ENCODE measurements at places on chromosomes 2 and 18.

GRCh38 chr18:220708-221107 is 47.1 kb downstream of the THOC1 start:
- DNase-seq: no peak

GRCh38 chr18:43964666-43965065 is 687.4 kb upstream of the SYT4 start:
- no peak for DNase-seq

GRCh38 chr2:127401757-127402695 is 14.3 kb upstream of the MAP3K2 start:
- DNase-seq: no peak

GRCh38 chr2:45288532-45289417 is 279.5 kb upstream of the SIX2 start:
- DNase-seq: no peak

GRCh38 chr2:231614559-231615057 is 21.9 kb downstream of the TEX44 start:
- no peak for DNase-seq

DNA sequence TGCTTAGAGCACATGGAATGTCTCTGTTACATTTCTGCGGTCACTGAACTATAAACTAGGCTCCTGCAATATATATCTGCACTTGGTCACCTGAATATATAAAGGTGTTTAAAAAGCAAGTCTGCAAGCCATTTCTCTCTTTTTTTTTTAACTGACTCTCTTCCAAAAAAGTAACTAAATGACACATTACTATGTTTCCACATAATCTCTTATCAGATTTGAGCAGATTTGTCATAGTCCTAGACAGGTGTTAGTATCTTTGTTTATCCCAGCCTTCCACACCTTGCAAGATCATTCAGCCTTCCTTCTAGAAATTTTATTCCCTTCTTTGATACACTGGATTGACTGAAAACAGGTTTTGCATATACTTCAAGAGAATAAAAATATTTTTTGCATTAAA is 86.7 kb upstream of the KLF7 start:
- no peak for DNase-seq

GRCh38 chr2:233803292-233803911 is 25.3 kb downstream of the MROH2A start:
- DNase-seq: no peak

DNA sequence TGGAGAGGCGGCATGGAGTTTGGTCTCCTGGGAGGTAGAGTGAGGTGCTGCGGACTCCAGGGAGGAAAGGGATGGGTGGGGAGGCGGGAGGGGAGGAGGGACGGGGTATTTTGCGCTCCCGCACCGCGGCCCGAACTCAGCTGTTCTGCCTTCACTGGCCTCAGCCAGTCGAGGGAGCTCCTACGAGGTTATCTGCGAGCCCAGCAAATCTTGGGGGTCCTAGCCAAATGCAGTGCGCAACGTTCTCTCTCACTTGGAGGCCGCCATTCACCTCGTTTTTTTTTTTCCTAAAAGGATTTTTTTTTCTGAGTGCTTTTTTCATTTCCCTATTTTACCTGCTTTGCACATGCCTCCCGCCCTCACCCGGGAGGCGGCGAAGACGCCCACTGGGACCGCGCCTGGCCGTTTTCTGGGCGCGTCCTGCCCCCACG is 877 bp upstream of the BCL2L11 start:
- DNase-seq: no peak

DNA sequence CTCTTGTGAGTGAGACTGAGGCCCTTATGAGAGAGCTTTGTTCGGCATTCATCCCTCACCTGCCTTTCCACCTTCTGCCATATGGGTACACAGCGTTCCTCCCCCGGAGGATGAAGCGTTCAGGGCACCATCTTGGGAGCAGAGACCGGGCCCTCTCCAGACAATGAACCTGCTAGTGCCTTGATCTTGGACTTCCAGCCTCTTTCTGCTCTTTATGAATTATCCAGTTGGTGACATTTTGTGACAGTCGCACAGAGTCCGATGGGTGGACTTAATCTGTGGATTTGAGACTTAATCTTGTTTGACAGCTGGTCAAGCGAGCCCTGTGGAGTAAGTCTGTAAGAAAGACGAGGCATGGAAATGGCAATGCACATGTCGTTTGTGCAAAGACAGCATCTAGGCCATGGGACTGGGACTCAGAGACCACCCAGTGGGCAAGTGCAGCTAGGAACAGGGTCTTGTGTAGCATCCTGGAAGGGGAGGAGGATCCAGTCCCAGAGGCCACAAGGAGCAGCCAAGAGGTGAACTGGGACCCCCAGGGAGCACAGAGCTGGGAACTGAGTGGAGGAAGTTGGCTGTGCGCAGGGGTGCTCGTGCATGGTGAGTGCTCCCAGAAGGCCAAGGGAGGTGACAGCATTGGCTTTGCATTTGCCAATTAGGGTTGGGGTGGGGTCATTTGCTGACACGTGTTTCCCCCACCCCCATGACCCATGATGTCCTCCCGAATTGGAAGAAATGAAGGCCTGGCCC is 69.5 kb upstream of the HDAC4 start:
- DNase-seq: no peak

- DNase-seq: no peak
Observed at GRCh38 chr2:165870346-165870745, 76.3 kb upstream of the GALNT3 start.

GRCh38 chr2:237923481-237924163 is 43.2 kb upstream of the UBE2F start:
- peak; percentile 66 for DNase-seq

DNA sequence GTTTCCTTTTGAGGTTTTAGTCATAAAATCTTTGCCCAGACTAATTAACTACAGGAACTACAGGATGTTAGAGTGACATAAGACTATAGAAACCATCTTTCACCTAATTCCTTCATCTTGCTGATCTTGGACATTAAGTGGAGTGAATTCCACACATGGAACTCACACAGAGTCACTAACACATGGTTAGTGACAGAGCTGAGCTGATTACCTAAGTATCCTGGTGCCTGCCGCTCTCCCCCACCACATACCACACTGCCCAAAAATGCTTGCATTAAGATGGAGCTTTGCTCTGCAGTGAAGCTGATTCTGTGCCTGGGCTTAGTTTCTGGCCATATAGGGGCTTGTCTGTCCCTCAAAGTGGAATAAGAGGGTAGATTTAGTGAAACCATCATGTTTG is 332.9 kb upstream of the NT5C1B start:
- DNase-seq: no peak

GRCh38 chr2:2933426-2933825 is 444.2 kb downstream of the EIPR1 start:
- DNase-seq: no peak

GRCh38 chr2:223396993-223397392 is 205.2 kb downstream of the SCG2 start:
- no peak for DNase-seq

- DNase-seq: no peak
Observed at GRCh38 chr2:64622443-64623241, 31.1 kb downstream of the SERTAD2 start.

DNA sequence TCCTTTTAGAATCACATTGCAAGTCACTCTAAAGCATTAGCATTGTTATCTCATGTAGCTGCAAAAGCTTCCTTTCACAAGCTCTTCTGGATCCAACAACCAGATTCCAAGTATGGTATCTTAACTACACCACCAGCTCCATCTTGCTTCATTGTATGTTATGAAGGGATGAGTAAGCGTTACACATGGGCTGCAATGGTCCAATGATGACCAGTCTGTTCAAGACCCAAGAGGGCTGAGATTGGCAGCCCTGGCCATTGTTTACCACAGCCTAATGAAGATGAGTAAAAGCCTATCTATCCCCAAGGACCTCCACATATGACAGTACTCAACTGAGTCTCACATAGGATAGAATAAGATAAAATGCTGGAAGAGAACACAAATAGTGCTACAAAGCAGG is 6.3 kb downstream of the CFLAR start:
- no peak for DNase-seq

- DNase-seq: no peak
Observed at GRCh38 chr2:233032551-233033320, at the start of gene NEU2. Gene NEU2, plus strand, starts transcription at chr2:233032672. Its CDS starts 0 bp downstream, at chr2:233032672.

DNA sequence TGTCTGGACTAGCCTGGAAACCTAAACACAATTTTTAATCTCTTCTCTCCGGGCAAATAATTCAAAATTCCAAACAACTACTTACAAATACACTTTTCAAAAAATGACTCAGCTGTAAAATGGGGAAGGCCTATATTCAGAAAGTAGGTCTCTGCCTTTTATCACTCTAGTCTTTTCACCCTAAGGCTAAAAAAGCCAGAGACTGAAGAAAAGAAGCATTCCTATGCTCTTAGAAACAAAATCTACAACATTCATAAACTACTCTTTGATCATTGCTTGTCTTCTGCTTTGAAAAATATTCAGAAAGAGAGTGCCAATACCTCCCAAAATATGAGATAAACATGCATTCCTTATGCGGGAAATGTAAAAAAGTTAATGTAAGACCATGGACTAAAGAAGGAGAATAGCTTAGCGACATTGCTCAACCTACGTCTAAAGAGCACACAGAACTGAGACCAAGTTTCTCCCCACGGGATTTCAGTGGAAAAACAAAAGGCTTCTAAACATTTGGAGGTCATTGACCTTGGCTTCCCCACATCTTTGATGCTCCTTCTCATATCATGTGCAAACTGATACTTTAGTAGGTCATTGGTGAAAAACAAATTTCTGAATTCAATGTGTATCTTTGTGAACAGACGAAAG is 74.4 kb upstream of the EPB41L3 start:
- DNase-seq: no peak

GRCh38 chr2:215728504-215729065 is 284.8 kb downstream of the MREG start:
- DNase-seq: no peak

DNA sequence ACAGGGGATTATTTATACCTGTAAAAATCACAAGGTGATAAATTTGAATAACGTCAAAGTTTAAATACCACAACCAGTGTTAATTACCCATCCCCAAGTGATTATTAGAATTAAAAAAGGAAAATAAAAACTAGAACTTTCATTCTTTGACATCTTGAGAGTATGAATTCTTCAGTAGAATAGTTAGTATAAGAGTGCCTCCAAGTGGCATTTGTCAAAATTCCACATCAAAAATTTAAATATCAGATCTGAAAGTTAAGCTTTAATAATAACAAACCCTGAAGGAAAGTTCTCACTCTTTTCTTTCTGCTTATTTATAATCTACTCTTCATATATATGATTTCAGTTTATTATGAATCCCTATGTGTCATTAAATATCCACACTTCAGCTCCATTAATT is 273.7 kb upstream of the KYNU start:
- DNase-seq: no peak

GRCh38 chr2:38610851-38611801 is 8.4 kb upstream of the HNRNPLL start:
- DNase-seq: no peak

DNA sequence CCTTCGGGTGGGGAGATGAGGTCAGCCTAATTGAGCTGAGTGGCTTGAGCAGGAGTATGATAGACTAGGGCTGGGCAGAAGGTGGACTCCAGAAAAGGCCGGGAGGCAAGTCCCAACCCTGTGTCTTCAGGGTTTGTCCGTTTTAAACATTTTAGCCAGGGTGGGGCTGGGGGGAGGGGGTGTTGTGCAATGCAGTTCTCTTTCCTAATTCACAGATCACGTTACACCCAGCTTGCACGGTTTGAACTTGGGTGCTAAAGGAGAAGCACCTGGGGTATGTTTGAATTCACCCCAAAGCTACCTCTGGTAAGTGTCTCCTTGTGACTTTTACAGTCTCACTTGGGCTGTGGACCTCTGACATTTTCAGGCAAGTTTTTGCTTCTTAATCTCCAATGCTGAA is 233.3 kb downstream of the AGAP1 start:
- DNase-seq: no peak

All from activated CD8-positive, alpha-beta memory T cell treated with anti-CD3 and anti-CD28 coated beads for 48 hours (primary cell).